ENCODE measurements at places on chromosomes 7 and 10.
A peak's percentile ranks its signal among the peaks of the same experiment; 100 is the strongest.

- no peak for DNase-seq
These were observed 28.9 kb upstream of the TMEM72 start for GRCh38 chr10:44882166-44882720.

DNA sequence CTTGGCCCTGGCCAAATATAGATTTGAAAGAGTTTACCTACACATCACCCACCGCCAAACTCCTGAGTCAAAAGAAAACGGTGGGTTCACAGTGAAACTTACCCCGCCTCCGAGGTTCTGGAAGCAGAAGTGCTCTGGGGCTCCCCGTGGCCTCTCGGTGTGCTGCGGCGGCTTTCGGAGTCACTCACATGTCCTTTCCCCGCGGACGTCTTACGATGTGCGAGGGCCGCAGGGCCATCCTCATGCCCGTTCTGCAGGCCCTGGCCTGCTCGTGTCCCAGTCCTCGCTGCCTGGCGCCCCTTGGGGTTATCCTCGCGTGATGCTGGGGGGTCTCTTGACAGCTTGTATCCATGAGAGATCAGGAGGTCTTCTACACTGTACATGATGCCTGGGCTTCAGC, 12.0 kb downstream of the JCAD start:
- DNase-seq = no peak

DNA sequence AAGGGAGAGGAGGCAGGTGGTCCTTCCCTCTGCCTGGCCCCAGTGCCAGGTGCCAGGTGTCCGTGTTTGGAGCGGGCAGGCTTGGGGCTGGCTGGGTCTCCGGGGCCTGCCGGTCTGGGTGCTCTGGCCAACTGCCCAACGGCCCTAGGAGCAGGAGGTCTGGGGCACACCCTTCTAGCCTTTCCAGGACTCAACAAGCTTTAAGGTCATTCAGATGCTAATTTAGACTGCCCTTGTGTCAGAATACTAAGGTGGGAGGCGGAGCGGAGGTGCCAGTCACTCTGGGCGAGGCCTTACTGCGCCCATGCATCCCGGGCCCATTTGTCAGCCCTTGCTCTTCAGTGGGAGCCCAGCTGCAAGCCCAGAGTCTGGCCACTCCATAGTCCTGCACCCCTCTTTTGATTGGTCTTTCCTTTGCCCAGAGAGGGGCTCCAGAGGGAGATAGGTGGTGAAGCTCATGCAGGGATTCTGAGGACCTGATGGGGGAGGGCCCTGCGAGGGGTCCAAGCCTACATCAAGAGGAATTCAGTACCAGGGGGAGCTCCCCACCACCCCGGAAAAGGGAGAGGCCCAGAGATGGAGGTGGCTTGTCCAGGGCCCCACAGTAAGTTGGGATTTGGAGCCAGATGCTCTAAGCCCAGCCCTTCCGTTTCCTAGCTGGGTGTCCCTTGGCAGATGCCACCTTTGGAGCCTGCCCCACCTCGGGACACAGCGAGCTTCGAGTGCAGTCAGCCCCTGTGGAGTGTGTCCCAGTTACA, 1.3 kb downstream of the PGAM2 start:
- no peak for DNase-seq

DNA sequence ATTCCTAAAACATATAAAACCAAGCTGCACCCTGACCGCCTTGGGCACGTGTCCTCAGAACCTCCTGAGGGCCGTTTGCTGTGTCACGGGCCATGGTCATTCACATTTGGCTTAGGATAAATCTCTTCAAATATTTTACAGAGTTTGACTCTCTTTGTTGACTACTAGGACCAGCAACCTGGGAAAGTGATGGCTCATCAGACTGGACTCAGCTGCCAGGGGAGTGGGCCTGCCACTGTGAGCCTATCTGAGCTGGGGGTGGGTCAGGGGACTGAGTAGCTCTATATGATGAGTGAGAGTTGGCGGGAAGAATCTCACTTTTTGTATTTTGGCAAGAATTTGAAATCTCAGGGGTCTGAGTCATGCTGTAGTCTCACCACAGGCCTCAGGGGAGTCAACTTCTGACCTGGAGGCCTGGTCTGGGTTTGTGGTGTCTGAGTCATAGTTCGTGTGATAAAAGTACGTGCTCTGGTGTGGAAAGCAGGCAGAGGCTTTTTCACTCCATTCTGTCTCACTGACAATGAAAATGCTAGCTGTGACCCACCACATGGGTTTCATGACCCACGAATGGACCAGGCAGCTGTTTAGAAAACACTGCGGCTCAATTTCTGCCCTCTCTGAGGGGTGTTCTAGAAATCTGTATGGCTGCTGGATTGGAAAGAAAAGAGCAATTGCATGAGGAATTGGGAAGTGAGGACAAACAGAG, 4.2 kb upstream of the UPP1 start:
- DNase-seq = peak; percentile 99

DNA sequence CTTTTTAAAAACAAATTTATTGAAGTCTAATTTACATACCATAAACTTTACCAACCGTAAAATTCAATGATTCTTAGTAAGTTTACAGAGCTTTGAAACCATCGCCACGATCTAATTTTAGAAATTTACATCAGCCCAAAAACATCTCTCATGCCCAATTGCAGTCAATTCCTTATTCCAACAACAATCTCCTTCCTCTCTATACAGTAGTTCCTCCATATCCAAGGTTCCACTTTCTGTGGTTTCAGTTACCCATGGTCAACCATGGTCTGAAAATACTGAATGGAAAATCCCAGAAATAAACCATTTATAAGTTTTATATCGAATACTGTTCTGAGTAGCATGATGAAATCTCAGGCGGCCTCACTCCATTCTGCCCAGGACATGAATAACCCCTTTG, 183.4 kb upstream of the ADCY1 start:
- DNase-seq = no peak

- no peak for DNase-seq
These were observed 96.9 kb downstream of the PLPP4 start for GRCh38 chr10:120553911-120554310.
